SK-N-SH treated with all-trans-retinoic acid at 6 μM for 48 hours (cell line): ENCODE measurements at places on chromosomes 4 and X.

DNA sequence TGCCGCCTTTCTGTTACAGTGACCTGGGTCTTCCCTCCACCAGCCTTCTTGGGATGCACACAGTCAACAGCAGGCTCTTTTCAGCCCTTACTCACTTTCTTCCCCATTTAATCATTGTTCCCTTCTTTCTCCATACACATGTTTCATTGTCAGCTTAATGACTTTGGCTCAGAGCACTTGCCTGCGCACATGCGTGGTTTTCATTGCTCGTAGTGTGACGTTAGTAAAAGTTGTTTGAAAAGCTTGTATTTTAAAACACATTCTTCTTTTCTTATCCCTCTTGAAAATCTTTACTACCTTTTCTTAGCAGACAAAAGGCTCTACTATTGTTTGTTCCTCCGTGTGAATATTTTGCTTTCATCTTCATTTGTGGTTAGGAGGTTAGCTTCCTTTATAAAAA lies 19.7 kb upstream of the SCOC start:
- ATAC-seq: no peak

DNA sequence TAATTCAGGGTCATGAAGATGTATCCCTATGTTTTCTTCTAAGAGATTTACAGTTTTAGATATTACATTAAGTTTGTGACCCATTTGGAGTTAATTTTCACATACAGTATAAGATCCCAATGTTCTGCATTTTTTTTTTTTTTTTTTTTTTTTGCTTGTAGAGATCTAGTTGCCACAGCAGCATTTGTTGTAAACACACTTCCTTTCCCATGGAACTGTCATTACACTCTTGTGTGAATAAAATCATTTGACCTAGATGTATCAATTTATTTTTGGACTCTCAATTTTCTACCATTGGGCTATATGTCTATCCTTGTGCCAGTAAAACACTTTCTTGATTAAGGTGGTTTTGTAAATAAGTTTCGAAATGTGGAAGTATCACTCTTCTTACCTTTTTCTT lies 1107.2 kb downstream of the TECRL start:
- ATAC-seq: no peak

GRCh38 chr4:145523117-145523516 lies 41.5 kb downstream of the SMAD1 start:
- no peak for ATAC-seq

DNA sequence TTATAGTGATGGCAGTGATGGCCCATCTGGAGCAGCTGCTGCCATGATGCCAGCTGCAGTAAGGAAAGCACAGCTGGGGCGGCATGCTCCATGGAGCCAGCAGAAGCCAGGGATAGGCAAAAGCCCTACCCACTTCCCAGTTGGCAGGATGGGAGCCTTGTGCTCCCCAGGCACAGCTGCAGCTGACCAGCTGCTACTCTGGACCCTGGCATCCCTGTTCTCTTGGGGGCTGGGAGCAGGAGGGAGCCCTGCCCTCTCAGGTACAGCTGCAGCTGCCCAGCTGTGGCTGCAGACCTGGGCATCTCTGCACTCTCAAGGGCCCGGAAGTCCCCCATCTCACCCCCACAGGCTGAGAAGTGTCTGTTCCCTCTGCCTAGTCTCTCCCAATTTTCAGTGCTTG lies 531.9 kb downstream of the PCDH18 start:
- ATAC-seq: no peak

GRCh38 chr4:7547368-7548040 lies 112.8 kb upstream of the PSAPL1 start:
- ATAC-seq: peak; percentile 24

- no peak for ATAC-seq
These were observed 34.8 kb downstream of the GPR101 start for GRCh38 chrX:136999024-136999423.

DNA sequence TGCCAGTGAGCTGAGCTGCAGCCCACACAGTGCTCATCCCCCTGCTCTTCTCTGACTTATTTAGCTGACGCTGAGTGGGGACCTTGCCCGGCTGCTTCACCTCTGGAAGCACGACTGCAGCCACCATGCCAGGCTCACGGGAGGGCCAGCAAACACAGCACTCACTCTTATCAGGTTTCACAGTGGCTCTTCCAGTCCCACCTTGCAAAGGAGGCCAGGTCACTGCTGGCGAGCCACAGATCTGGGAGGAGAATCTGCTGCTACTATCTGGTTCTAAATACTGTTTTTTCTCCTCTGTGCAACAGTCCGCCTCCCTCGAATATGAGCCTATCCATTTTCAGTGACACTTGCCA lies 6.7 kb upstream of the SPON2 start:
- ATAC-seq: no peak

GRCh38 chr4:52028970-52029369 lies 8.8 kb upstream of the LRRC66 start:
- peak; percentile 87 for ATAC-seq

DNA sequence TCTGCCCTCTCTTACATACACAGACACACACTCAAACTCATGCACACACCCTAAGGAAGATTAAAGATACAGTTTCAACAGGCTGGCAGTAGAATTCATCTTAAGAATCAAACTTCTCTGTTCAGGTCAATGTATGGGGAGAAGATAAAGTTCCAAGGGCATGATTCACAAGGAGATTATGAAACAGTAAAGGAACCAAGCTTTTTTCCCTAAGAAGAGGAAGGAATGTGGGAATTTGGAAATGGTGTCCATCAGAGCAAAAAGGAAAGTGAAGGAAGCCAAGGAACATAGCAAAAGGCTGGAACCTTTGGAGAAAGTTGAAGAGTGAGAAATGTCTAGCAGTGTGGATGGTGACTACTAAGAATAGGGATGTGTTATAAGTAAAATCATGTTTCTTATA lies 191.0 kb upstream of the NPY2R start:
- ATAC-seq: no peak

DNA sequence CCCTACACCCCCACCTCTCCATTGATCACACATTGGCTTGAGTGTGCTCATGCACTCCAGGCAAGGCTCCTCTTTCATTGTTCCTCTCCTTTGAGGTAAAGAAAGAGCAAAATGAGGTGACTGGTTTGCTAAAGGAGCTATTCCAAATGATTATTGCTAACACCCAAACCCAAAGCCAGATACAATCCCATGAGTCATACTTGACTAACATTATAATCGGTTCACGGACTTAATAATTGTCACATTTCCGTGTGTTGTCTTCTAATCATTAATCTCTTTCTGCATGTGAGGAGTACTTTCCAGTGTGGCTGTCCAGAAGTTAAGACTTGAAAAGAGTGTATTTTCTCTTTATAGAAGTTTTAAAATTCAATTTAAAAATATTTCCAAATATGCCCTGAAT lies 174.3 kb upstream of the SFRP2 start:
- ATAC-seq: no peak

GRCh38 chr4:7154351-7154981 lies 37.9 kb upstream of the SORCS2 start:
- ATAC-seq: no peak

DNA sequence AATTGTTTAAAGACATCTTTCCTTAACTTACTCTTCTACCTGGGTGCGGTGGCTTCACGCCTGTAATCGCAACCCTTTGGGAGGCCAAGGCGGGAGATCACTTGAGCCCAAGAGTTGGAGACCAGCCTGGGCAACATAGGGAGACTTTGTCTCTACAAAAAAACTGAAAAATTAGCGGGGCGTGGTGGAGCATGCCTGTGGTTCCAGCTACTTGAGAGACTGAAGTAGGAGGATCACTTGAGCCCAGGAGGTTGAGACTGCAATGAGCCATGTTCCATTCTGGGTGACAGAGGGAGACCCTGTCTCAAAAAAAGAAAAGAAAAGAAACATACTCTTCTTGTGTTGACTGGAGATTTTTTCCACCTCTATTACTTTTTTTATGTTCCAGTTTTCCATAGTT lies 181.9 kb downstream of the RAPGEF2 start:
- ATAC-seq: no peak

- no peak for ATAC-seq
These were observed 21.6 kb downstream of the GPRASP1 start for GRCh38 chrX:102672856-102673255.

GRCh38 chr4:155705664-155706063 lies 39.0 kb downstream of the GUCY1A1 start:
- no peak for ATAC-seq

GRCh38 chr4:17038510-17039176 lies 140.2 kb upstream of the LDB2 start:
- ATAC-seq: no peak

DNA sequence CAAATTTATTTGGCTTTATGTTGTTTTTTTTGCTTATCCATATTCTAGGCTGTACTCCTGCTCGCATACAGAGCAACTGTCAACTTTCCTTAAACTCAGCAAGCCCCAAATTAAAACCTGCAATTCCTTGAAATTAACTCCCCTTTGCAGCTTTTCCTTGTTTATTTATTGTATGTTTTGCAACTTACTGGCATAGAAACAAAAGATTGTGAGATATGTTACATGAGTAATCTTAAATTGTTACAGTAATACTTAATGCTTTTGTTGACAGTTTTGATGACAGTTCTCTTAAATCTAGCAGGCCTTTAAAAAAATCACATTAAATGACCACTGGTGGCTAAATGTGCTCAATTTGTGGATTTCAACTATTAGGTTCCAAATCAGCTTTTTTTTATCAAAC lies 4.5 kb downstream of the DDX3X start:
- no peak for ATAC-seq

DNA sequence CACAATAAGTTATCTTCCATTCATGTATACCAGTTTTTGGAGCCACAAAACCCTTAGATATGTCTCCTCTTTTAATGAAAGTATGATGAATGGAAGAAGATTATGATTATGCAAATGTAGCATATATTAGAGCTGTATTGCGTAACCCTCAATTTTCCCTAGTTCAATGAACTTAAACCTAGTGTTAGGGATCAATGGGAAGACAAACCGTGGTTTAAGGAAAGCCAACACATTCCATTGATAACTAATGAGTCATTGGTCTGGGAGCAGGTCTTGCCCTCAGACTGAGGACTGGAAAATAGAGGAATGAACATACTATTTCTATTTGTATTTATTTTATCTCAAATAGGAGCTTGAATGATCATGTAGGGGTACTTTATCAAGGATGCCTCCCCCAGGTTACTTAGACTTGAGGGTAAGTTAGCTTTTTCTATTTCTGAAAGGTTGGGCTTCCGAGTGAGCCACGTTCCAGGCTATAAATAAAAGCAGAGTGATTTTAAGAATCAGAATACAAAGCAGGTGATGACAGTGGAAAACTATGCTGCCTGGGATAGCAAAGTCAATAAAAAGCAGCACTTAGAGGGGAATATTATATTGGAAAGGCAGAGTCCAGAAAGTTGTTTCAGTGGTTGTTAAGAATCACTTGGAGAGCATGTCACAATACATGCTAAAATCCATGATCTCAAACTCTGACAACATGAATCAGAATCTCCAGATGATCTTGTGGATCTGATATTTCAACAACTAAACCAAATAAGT lies 356.0 kb downstream of the ADAM29 start:
- ATAC-seq: no peak

DNA sequence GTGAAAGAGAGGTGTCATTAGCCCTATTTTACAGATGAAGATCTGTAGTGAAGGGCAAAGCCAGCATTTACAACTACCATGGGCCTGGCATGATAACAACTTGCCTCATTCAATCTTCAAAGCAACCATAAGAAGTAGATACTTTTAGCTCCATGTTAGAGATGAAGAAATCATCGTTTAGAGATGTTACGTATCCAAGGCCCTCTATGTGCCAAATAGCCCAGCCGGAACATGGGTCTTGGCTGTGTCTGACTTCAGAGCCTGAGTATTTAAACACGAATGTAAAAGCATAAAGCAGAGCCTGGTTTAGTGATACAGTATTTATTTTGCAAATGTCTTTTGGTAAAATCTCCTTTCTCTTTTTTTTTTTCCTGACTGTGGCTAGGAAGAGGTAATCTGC lies 197.1 kb downstream of the RASL11B start:
- no peak for ATAC-seq

DNA sequence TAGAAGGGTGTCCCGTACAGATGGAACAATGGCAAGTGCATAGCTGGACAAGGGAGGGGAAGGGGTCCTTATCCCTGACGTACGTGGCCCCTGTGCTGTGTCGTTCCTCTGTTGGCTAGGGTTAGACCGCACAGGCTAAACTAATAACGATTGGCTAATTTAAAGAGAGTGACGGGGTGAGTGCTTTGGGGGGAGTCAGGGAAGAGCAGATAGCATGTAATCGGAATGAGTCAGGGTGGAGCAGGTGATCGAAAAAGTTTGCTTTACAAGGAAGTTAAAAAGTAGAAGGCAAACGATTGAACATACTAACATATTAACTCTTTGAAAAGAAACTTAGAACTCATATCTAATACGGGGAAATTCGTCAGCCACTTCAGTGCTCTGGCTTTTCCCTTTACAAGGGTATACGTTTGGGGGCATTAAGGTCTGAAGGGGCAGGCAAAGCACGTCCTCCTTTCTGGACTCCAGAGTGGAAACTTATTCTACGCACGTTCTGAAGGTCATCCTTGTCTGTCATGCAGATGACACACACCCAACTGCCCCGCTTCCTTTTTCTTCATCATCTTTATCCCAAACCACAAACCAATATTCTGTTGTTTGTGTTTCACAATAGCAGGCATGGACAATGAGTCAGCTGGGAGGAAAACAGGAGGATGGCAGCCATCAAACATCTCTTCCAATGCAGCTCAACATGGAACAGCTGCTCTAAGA lies 10.2 kb upstream of the CRLF2 start:
- no peak for ATAC-seq

GRCh38 chr4:16642897-16643296 lies 255.5 kb downstream of the LDB2 start:
- peak; percentile 81 for ATAC-seq

DNA sequence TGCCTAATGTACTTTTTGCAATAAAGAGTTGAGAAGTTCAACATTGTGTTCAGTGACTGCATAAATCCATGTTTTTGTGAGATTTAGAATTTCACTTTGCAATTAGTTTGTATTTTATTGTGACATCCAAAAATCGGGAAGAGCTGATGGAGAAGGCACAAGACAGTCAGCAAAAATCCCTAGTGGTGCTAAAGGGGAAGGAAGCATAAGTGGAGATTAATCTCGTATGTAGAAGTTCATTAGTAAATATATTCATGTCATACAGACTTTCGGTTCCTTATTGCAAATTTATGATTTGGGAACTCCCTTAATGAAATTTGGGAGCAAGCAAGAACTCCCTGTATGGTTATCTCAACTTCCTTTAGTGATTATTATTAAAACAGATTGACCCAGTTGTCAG lies 57.8 kb upstream of the SLC39A8 start:
- ATAC-seq: no peak

DNA sequence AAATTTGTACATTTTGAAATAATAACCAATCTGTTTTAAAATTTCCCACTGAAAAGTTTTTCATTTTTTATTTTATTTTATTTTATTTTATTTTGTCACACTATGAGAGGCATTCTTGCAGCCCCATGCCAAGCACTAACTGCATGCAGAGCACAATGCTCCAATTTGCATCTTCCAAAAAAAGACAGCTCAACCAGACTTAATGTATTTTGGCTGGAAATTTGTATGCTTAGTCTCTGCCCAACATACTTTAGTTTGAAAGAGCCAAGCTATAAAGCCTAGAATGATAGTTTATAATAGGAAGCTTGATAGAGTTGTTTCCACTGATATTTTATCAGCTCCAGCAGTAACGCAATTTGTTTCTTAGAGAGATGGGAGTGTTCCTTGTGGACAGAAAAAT lies 235.5 kb downstream of the GALNTL6 start:
- no peak for ATAC-seq

GRCh38 chrX:49879656-49880277 lies 483 bp downstream of the USP27X start:
- ATAC-seq: peak; percentile 28

GRCh38 chr4:92968556-92968955 lies 664.8 kb downstream of the GRID2 start:
- no peak for ATAC-seq

GRCh38 chr4:151678048-151678872 lies 82.5 kb downstream of the GATB start:
- ATAC-seq: no peak
